ENCODE measurements at places on chromosomes 13 and 19. TPM values are rescaled to one million over a fixed set of nuclear protein-coding genes. Genes with fewer than 3 reads are reported as not detected.

Gene CACNG8
- total RNA-seq: 0.02 TPM

Gene AMER2
- not detected for total RNA-seq

Gene SULT2A1
- not detected for total RNA-seq

Gene MEIS3
- 2.4 TPM for total RNA-seq

Gene MADCAM1
- total RNA-seq: 0.37 TPM

Gene CEACAM4
- 1.5 TPM for total RNA-seq

Gene CABP5
- not detected for total RNA-seq

Gene TMEM59L
- total RNA-seq: 0.86 TPM

Gene PSPC1
- 21.4 TPM for total RNA-seq

Gene CPB2
- total RNA-seq: not detected

Gene CYP2F1
- total RNA-seq: not detected

Gene CADM4
- 4.6 TPM for total RNA-seq

Gene C19orf67
- total RNA-seq: not detected

Gene CRB3
- not detected for total RNA-seq

- no peak for DNase-seq
Observed at GRCh38 chr19:14779151-14779550, 791 bp upstream of the ADGRE2 start.

DNA sequence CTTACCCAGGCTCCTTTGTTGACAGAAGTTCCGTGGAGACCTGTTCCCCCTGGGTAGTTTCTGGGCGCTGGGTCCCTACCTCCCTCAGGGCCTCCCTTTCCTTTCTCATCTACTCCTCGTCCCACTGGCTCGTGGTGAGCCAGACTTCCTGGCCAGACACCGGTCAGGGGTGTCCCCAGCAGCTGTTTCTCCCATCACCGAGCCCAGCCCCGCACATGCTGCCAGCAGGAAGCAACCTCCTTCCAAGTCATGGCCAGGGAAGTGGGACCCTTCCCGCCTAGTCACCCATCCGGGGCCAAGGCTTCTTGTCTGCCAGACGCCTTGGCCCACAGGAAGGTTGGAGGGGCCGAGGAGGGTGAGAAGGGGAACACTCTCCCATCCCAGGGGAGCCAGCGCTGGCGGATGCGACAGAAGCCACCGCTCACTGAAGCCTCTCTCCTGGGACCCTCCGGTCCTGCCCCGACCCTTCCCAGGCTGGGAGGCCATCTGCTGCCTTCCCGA, 5.7 kb downstream of the PAK4 start:
- peak; percentile 85 for DNase-seq

DNA sequence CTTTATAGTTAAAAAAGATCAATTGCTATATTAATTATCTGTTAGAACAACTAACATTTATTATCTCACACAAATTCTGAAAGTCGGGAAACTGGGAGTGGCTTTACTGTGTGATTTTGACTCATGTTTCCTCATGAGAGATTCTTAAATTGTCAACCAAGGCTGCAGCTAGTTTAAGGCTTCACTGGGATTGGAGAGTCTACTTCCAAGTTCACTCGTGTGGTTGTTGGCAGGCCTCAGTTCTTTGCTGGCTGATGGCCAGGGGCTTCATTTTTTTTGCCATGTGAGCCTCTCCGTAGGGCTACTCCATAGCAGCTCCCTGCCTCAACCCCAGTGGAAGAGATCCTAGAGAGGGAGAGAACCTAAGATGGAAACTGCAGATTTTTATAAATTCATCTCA, 24.5 kb upstream of the LPAR6 start:
- DNase-seq: peak; percentile 78

- no peak for DNase-seq
Observed at GRCh38 chr13:37546087-37546486, 52.5 kb downstream of the POSTN start.

GRCh38 chr13:83229574-83230305, 652.5 kb downstream of the SLITRK1 start:
- DNase-seq: no peak

GRCh38 chr19:54806516-54806838, 3.1 kb downstream of the KIR2DL4 start:
- no peak for DNase-seq

- DNase-seq: no peak
Observed at GRCh38 chr19:12833738-12834565, 427 bp downstream of the RTBDN start.

DNA sequence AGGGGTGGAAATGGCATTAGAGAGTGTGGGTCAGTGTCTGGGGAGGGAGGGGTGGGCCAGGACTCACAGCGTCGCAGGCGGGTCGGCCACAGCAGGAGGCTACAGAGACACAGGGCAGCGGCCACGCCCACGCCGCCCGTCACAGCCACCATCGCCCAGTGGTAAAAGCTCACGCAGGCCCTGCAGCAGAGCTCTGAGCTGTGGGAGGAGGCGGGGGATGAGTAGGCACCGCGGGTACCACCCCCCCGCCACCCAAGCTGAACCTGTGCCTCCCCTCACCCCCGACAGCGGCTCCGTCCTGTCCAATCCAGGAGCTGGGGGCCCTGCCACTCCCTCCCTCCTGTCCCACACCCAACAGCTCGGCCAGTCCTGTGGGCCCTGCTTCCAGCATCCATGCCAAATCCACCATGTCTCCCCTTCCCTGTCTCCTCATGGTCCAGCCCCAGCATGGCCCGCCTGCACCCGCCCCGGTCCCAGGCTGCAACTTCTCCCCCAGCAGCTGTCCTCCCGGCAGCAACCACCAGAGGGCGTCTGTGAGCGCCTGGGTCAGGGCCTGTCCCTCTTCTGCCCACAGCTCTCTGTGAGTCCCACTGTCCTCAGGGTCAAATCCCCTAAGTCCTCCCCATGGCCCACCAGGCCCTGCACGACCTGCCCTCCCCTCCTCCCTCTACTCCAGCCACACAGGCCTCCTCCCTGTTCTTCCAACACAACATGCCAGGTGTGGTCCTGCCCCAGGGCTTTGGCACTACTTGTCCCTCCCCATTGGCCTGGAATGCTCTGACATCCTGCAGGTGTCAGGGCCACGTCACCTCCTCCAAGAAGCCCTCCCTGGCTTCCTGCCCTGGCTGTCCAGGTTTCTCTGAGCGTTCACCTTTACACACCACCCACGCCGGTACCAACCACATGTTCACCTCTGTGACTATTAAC, 6.0 kb downstream of the TEKTIP1 start:
- peak; percentile 87 for DNase-seq

- no peak for DNase-seq
Observed at GRCh38 chr13:73741111-73741510, 393.1 kb downstream of the KLF12 start.

DNA sequence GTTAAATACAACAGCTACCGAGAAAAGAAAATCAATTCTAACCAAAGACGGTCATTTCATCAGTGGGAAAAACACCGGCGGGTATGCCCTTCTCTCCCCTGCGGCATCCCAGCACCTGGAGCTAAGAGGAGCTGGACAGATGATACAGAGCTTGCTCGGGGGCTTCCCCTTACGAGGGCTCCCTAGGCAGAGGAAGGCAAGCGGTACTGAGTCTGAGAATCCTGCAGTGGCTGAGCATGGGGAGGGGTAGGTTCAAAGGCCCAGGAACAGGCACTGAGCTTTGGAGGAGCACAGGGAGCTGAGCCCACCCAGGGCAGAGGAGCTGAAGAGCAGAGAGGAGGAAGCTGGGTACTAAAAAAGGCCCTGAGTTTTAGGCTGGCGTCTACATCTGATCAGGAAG, 12.7 kb downstream of the STK24 start:
- DNase-seq: no peak

GRCh38 chr19:29766100-29766499, 45.7 kb upstream of the CCNE1 start:
- no peak for DNase-seq

DNA sequence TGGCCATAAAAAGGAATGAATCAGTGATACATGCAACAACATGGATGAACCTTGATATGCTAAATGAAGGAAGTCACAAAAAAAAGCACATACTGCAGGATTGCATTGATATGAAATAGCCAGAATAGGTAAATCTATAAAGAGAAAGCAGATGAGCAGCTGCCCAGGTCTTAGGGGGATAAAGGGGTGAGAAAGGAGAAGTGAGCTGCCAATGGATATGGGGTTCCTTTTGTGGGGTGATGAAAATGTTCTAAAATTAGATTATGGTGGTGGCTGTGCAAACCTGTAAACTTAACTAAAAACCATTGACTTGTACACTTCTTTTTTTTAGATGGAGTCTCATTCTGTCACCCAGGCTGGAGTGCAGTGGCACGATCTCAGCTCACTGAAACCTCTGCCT, 12.1 kb downstream of the HAS1 start:
- DNase-seq: no peak

- DNase-seq: peak; percentile 59
Observed at GRCh38 chr13:24220086-24220703, 59.7 kb downstream of the SPATA13 start.

- no peak for DNase-seq
Observed at GRCh38 chr19:33472691-33473652, 48.6 kb downstream of the PEPD start.

DNA sequence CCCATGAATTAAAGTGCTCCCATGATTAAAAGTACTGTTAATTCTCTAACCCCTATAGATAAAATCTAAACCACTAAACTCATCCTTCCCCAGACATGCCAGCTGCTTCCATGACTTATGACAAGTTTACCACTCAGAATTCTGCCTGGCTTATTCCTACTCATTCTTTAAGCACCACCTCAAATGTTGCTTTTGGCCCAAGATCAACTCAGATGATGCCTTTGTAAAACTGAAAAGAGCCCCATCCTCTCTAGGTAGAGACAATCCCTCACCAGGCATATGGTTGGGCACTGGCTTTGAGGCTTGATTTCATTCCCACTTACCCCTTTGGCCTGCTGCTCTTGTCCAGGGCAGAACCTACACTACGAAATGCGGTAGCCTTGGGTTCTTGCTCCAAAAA, 250.0 kb downstream of the DNAJC15 start:
- DNase-seq: no peak

DNA sequence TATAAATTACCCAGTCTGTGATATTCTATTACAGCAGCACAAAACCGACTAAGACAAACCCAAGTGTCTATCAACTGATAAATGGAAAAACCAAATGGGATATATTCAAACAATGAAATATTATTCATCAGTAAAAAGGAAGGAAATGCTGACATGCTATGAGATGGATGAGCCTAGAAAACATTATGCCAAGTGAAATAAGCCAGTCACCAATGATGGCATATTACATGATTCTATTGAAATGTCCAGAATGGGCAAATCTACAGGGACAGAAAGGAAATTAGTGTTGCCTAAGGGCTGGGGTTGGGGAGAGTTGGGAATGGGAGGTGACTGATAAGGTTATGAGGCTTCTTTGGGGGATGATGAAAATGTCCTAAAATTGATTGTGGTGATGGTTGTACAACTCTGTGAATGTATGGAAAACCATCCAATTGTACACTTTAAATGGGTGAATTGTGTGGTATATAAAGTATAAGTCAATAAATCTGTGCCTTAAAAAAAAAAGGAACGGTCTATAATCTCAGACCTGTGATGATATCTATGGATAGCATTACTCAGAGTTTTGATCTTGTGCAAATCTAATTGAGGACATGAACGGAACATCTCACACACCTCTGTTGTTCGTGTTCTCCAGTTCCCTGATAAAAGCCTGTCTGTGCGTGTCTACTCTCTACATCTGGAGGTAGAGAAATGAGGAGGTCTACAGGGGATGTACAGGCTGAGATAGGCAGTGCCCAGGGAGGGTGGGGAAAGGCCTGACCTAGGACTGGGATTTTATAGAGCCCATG, 49.0 kb downstream of the TNFRSF19 start:
- no peak for DNase-seq

- DNase-seq: no peak
Observed at GRCh38 chr13:51243832-51244231, 21.6 kb downstream of the FAM124A start.

DNA sequence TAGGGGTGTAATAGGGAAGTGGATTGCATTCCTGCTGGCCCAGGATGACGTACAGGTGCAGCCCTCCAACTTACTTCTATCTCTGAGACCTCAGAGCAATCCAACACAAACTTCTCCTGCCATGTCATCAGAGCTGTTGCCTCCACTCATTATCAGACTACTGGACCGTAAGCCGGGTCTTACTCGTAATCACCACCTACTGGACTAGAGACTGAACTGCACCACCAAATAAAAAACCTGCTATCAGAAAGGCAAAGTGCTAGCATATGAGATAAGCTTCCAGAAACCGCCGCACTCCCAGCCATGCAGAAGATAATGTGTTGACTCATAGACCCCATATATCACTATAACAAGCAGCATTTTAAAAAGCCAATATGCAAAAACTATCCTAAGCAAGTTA, 102.0 kb downstream of the SLITRK1 start:
- DNase-seq: no peak

DNA sequence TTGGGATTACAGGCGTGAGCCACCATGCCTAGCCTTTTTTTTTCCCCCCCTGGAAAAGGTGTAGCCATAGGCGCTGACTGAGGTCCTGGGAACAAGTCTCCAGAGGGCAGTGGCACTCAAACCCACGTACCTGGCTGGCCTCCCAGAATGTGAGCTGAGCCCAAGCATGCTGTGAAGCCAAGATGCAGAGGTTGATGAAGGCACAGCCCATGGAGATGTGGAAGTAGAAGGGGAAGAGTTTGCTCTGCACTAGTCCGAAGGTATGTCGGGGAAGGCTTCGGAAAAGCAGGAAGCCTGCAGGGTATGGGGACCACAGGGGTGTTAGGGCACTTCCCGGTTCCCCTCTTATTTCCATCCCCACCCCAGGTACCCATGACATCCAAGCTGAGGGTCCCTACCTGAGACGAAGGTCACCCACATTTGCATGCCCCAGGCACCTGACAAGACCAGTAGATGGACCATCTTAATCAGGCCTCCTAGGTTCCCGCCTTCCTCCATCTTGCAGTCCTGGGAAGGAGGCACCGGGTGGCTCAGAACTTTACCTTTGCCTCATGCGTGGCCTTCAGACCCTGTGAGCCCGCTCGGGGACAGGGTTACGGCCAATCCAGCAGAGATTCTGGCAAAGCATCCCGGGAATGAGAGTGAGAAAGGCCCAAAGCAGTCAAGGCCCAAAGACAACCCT, 805 bp downstream of the TMEM205 start:
- DNase-seq: no peak

DNA sequence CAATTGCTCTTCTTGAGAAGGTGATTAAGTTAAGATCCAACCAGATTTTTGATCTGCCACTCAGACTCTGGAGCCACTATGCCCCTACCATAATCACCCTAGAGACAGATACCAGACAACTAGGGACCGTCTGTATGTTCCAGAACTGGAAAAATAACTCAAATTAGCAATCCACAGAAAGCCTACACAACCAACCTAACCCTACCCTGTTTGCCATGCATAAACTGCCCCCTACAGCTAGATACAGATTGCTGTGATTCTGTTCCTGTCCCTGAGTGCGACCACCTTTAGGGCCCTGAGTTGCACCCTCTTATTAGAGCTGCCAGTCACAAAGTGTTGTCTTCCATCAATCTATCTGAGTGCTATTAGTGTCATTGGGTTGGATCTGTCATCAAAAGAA, 929.8 kb upstream of the SLITRK1 start:
- no peak for DNase-seq

GRCh38 chr13:52461265-52461664, 6.0 kb downstream of the CKAP2 start:
- no peak for DNase-seq
